ENCODE measurements at places on chromosomes 7 and 10.
A peak's percentile ranks its signal among the peaks of the same experiment; 100 is the strongest.

DNA sequence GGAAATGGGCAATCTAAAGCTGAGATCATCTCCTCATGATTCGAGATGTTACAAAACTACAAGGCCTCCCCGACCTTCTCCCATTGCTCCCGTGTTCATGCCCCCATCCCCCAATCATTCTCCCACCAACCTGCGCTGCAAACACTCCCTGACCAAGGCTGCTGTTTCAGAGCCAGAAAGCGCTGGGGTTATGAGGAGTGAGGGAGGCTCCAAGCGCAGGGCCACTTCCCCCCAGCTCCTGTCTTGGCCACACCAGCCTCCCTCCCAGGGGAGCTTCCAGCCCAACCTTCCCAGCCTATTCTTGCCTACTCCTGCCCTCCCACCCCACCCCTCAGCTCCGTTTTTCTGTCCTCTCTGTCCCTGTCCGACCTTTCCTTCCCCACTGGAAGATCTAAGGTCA, 14.7 kb upstream of the NODAL start:
- no peak for DNase-seq

- no peak for DNase-seq
Measured at GRCh38 chr10:36280321-36280741, 638.2 kb upstream of the FZD8 start.

DNA sequence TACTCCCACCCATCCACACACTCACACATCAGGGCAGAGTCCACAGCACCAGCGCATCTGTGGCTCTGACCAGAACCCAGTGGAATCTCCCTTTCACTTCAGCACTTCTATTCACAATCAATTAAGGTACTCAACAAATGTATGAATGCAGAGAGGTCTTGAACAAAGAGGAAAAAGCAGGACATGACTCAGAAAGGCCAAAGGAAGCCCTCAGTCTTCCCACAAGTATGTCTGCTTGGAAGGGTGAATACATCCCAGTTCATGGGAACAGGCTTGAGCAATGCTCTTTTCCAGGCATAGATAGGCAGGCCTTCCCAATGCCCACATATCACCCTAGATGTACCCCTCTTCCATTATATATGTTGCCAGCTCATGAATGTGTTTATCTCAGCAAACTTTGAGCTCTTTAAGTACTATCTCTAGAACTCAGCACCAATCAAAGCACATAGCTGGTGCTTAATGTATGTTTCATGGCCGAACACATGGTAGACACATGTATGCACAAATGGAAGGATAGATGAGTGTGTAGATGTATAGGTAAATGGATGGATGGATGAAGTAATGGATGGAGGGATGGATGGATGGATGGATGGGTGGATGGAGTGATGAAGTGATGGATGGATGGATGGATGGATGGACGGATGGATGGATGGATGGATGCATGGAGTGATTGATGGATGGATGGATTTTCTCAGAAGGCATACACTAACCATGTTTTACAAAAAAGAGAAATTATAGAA, 507.6 kb downstream of the GRID1 start:
- no peak for DNase-seq

DNA sequence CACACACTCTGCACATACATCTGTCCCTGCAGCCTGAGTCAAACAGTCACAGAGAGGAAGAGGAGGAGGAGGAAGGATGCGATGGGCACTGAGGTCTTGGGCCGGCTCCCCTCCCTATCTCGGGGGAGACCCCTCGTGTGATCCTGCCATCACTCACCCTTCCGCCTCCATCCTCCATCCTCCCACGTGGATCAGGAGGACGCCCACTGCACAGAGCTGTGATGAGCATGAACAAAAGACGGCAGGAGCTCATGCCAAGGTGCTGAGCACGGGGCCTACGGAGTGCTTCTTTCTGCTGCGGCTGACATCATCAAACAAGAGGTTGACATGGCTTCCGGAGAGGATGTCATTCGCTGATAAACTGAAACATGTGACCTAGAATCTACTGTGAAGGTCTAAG, 68.0 kb downstream of the DIP2C start:
- no peak for DNase-seq

DNA sequence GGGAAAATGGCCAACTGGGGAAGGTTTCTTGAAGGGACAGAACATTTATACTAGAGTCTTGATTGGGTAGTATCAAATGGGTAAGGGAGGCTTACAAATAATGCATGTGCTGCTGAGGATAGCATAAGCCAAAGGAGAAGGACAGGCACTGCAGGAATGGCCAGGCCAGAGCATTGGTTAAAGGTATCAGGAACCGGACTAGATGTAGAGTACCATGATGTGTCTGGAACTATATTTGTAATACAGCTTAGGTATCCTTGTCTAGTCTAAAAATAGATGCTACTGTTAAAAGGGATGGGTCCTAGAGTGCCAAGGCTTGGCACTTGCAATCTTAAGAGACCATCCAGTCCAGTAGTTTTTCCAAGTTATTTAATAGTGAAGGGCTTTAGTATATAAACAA, 20.3 kb downstream of the TMEM243 start:
- no peak for DNase-seq

- DNase-seq, result no peak
Measured at GRCh38 chr10:30378201-30378995, 29.3 kb upstream of the MTPAP start.

- no peak for DNase-seq
Measured at GRCh38 chr10:51607463-51607835, 91.9 kb downstream of the CSTF2T start.

GRCh38 chr7:46525876-46526275, 604.8 kb upstream of the IGFBP3 start:
- DNase-seq, result no peak

- peak; percentile 48 for DNase-seq
Measured at GRCh38 chr10:70115948-70116682, 16.5 kb downstream of the AIFM2 start.
